Endothelial cell (in vitro differentiated cells): ENCODE measurements at places on chromosomes 12 and 14.

DNA sequence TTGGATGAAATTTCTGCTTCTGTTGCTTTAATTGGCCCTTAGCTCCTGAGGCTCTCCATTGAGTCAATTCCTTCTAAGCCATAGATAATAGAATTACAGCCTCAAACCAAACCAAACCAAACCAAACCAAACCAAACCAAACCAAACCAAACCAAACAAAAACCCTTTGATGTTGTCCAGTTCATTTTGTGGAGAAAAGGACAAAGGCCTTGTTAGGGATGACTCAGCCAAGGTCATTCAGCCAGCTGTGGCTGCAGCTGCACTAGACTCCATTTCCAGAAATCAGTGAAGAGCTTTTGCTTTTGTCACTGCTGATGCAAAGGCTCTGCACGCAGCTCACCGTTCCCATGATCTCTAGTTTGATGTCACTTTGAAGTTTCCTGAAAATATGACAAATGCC, 82.2 kb upstream of the RMST start:
- no peak for DNase-seq

- no peak for DNase-seq
Observed at GRCh38 chr14:67725171-67725570, 23.5 kb downstream of the RDH12 start.

DNA sequence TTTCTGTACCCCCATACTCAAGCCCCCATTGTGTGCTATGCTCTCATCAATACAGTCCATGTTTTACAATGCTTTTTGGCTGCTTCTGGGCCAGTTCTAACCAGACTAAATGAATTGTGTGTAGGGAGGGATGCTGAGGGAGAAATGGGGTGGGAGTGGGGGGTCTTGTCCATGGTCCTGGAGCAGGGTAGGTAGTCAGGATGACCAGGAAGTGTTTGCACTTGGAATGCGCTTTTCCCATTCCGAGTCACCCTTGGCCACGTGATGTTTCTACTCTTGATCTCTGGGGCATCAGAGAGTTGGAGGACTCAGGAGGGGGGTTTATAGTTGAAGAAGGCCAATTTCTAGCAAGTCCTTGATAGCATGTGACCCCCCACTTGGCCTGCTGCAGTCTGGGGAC, 1.2 kb upstream of the SMIM41 start:
- DNase-seq, result no peak

GRCh38 chr12:84507956-84508850, 404.4 kb downstream of the SLC6A15 start:
- no peak for DNase-seq

DNA sequence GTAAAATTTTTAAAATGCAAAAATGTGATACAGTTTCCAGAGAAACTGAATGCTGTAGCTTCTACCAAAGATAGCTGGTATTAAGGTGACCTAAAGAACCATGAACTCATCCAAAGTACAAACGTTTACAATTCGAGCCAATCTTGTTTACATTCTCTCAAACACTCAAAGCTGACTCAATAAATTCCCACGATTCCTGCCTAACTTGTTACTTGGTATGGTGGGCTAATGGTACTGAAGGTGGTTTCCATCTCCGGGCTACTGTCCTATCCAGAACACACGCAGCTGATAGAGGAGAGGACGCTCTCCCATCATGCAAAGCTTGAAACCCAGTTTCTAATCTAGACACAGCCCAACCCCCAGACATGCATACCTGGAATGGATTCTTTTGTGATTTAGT, 31.5 kb downstream of the RAD9B start:
- DNase-seq, result no peak

DNA sequence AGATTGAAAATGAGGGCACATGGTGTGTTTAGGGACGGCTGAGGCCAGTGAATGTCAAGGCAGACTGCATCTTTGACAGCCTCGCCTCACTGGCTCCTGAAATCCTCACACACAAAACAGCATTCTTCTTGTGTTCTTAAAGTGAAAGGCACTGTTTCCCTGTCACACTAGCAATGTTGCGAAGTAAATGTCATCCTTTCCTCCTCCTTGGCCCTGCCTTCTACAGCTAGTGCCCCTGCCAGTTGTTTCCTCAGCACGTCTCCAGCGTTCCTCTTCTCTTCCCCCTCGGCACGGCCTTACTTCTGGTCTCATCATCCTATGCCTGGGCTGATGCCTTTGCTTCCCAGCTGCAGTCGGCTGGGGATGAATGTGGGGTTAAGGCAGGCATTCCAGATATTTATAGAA, 129.4 kb upstream of the DNM1L start:
- DNase-seq, result no peak

- no peak for DNase-seq
Observed at GRCh38 chr12:31393004-31393550, 67.1 kb upstream of the SINHCAF start.

- no peak for DNase-seq
Observed at GRCh38 chr12:32702946-32703345, 23.8 kb downstream of the DNM1L start.

GRCh38 chr12:97685360-97685759, 222.8 kb downstream of the RMST start:
- DNase-seq, result no peak

DNA sequence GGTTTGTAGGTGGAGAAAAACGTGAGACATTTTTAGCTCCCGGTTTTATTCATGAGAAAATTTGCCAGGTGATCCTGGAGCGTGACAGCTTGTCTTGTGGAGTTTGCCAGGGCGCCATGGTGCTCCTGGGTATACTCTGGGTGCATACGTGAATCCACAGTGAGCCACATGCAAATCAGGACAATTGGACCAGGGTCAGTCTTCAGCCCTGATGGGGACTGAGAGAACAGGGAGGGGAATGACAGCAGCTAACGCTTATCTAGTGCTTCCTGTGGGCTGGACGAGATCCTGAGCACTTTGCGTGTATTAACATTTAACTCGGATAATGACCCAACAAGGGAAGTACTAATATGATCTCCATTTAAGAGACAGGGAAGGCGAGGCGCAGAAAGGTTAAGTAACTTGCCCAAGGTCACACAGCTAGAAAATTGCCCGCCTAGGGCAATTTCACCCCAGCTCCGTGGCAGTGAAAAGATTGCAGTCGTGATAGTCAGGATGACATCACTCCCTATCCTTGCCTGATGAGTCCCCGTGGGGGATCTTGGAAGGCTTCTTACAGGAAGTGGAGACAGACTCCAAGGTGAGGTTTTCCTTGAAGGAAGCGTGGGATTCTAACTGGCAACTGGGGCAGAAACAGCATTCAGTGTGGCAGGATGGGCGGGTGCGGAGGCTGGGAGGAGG, 118.4 kb upstream of the NCOR2 start:
- DNase-seq, result no peak
